ENCODE measurements at places on chromosomes 7 and 10.

GRCh38 chr10:86267286-86268195 lies 99.1 kb downstream of the GRID1 start:
- no peak for DNase-seq

DNA sequence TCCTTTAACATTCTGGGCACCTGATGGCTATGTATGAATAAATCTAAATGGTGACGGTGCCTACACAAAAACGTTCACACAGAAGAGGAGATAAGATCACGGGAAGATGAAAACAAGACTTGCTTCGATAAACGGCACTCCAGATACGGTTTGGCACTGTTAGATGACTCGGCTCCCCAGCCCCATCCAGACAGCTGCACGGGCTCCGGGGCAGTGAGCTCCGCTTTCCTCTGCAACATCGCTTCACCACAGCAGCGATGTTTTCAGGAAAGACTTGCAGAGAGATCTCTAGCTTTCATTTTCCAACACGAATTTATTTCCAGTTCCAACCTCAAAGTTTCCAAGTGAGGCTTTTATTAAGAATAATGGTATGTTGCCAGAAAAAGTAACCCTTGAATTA lies 132.1 kb downstream of the KLF6 start:
- DNase-seq, result no peak

- no peak for DNase-seq
Measured at GRCh38 chr10:26214551-26215395, 1.8 kb upstream of the GAD2 start.

GRCh38 chr10:118963933-118964332 lies 65.6 kb upstream of the NANOS1 start:
- no peak for DNase-seq

DNA sequence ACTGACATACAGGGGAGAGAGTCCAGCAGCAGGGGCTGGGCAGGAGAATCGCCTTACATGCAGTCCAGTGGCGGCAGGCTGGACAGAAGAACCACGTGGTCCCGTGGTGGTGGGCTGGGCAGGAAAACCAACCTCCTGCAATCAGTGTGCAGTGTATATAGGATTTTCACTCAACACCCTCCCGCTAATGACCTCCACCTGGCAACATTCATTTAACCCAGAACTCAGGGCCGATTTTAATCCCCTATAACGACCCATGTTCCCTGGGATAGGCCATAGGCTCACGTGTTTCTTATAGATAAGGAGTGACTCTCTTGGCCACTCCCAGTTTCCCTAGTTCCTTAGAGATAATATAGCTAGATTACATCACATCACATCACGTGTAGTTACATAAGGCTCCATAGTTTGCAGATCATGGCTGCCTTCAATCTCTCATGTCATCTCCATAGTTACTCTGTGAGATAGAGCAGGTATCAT lies 19.4 kb downstream of the MTURN start:
- DNase-seq, result no peak

DNA sequence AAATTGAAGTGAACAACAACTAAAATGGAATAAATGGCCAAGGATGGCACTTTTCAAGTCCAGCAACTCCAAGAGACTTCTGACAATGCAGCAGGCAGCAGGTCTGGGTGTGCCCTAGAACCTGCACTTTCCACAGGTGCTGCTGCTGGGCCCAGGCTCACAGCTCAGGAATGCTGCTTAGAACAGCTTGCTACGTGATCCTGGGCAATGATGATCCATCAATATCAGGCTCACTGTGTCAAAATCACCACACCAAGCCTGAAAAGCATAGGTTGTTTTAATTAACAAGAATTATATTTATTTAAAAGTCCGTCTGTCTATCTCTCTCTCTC lies 148.4 kb downstream of the TNS3 start:
- no peak for DNase-seq

DNA sequence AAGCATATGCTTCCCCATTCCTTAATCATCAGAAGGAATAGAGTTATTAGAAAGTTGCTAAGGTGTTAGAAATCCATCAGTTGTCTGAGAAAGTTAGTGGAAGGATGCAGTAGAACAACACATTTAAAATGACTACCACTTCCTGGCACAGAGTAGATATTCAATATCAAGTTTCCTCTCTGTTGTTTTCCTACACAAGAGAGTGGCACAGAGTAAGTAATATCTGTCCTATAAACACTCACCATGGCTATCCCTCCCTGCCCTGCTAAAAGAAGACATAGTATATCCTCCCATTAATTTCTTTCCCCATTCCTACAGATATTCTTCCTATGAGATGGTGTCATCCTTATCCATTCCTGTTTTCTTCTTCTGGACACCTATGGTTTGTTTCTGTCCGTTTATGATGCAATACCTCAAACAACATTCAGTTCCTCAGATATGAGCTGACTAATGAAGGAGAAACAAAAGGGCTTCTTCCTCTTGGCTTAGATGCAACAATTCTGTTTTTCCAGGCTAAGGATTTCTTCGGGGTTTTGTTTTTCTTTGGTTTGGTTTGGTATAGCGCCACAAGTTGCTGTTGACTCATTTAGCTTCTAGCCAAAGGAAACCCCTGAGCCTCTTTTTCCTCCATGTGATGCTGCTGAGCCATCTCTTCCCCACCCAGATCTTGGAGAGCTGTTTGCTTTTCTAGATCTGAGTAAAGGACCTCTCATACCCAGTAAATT lies 32.9 kb upstream of the BPGM start:
- DNase-seq, result no peak

DNA sequence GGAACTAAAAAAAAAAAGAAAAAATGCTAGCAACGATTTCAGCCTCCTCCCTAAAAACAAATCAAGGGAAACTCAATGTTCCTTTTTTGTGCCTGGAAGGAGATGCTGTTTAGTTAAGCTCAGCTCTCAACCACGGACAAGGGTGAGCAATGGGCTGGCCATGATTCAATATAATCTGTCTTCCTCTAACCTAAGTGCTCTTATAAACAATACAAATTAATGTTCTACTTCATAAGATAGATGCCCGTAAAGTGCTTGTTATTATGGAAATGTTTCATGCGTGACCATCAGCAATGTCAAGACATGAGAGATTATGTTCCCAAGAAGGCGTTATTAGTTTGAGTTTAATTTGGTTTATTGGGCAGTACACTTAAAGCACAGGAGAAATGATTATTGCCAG lies 320.3 kb downstream of the SFMBT2 start:
- DNase-seq, result no peak

GRCh38 chr10:102791754-102792395 lies 45.3 kb downstream of the CYP17A1 start:
- DNase-seq, result no peak

DNA sequence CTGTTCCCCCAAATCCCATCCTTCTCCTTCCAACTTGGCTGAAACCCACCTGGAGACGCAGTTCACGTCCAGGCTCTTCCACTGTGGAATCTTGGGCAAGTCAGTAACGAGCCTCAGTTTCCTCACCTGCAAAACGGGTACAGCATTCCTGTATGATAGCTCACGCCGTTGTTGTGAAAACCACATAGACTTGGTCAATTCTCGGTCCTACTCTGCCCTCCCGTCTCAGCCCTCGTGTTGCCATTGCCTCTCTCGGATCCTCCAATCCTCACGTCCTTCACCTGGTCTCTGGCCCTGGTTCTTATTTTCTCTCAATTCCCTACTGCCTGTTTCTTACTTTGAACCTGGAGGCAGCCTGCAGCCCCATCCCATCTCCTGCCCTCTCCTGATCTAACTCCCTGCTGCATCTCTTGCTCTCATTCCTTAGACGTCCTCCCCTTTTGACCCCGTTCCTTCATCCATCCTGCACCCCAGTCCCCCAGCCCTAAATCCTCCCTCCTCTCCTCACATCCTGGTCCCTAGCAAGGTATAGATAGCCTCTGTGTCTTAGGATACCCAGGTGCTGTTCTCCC lies 2.0 kb upstream of the MUC12 start:
- DNase-seq, result no peak

- no peak for DNase-seq
Measured at GRCh38 chr10:70167246-70167645, 3.1 kb downstream of the SAR1A start.

- DNase-seq, result no peak
Measured at GRCh38 chr7:132654150-132654549, 77.9 kb upstream of the PLXNA4 start.

DNA sequence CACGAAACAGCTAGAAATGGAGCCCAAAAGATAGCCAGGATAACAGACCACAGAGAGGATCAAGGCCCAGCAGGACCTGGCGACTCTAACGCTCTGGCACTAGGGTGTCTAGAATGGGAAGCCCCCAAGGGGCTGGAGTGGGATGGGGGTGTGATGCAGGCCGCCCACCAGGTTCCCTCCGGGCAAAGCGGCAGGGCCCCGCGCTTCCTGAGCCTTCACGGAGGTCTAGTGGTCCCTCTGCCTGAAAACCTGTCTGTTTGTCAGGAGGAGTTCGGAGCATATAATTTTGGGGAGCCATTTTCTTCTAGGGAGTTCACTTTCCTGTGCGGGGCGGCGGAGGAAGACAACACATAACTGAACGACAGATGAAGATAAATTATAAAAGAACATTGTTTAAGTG lies 48.2 kb upstream of the FXYD4 start:
- no peak for DNase-seq

GRCh38 chr10:6044060-6044459 lies 18.1 kb downstream of the IL2RA start:
- no peak for DNase-seq

DNA sequence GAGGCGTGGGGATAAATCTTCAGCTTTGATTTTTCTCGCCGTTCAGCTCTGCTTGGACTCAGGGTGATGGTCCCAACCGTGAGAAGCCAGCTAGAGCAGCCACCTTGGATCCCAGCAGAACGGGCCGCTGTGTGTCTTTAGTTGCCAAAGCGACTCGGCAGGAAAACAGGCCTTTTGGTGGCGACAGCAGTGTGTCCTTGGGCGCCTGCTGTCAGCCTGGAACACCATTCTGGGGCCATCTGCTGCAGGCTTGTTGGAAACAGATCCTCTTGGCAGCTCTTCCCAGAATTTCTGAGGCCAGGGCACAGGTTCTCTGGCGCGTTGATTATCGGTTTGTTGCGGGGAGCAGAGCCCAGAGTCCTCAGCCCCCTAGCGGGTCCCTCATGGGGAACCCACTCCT lies 97.6 kb downstream of the CUX1 start:
- no peak for DNase-seq

GRCh38 chr7:16603633-16604032 lies 41.9 kb downstream of the ANKMY2 start:
- no peak for DNase-seq

DNA sequence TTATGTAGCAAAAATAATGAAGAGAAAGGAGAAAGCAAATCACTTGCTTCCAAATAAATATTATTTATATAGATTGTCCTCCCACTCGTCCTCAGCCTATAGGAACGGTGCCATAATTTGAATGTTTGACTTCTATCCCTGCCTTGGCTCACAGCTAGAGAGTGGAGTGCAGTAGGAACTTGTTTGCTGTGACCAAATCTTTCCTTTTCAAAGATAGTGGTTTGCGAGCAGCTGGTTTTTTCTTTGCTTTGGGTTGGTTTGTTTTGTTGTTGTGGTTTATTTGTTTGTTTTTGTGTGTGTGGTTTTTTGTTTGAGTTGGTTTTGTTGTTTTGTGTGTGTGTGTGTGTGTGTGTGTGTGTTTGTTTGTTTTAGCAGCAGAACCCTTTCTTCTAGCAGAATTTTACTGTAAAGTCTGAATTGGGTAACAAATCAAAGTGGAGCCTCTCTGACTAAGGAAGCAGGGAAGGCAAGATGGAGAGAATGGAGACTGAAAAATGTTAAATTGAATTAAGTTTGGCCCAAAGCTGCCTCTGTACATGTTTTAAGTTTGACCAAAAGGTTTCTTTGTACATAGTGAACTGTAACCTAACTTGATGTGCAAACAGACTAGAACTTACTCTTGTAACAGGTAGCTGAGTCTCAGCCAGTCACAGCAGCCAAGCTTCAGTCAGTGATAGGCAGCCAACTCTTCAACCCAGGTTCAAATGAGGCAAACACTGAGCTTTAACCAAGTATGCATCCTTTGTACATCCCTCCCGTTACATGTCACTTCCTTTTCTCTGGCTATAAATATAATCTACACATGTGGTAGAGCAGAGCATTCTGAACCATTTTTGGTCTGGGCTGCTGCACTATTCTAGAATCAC lies 149.5 kb upstream of the LRGUK start:
- DNase-seq, result no peak

DNA sequence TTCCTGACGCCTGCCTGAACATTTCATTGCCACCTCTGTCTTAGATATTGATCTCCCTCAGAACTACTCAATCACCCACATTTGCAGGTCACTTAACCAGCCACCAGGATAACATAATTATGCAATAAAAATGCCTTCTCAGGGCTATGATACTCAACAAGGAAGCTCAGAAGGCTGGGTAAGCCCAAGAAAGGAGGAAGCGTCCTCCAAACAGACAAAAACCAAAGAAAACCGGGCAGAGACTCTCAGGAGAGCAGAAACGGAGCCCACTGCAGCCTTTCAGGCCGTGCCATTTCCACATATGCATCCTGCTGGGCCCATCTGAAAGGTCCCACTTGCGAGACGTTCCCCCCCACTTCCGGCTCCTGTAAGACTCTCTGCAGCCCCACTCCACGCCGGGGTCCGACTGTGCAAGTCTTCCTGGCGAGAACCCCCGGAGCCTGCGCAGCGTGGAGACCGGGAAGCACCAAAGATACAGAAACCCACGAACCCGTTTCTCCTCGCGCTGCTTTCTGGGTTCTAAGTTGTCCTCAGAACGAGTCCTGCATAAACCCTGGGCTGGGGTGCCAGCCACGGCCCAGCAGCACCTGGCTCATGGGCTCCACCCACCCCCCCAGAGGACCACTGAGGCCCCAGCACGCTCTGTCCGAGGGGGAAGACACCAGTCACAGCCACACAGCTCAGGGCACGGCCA lies 83.7 kb downstream of the DIP2C start:
- no peak for DNase-seq

GRCh38 chr7:84245835-84246234 lies 51.2 kb upstream of the SEMA3A start:
- DNase-seq, result no peak

DNA sequence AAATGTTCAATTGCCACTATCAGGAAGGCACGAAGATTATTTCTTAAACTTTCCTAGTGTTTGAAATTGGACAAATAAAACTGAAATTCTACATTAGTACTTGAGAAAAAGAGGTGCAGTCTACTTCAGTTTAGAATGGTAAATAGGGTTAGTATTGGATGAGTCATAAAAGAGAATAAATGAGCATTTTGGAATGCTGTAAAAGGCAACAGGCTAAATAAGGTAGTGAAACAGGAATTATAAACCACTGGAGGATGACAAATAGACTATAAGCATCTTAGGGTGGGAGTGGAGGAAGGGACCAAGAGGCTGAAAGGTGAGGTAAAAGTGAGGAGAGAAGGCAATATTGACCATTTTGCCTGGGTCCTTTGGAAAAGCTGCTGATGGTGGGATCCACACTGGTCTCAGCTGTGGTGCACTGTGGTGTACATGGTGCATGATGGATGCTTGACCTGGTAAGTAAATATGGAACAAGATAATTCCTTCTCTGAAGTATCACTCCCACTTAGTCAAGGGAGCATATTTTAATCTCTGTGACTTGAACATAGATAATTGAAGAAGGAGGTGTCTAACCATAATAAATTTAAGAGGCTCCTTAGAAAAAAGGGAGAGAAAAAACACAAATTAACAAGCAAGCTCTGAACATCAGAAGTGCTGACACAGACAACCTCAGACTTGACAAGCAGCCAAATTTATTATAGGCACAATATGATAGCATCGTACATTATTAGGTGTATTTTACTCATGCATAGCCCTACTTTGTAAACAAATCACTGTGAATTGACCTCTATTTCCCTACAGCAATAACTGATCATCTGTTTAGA lies 76.4 kb upstream of the SCIN start:
- DNase-seq, result no peak

Data from stimulated activated CD8-positive, alpha-beta memory T cell treated with anti-CD3 and anti-CD28 coated beads, Interleukin-4, amount 100 ng/mL, for 1 hour (primary cell).